ENCODE measurements at places on chromosomes 16 and 17. TPM values are rescaled to one million over a fixed set of nuclear protein-coding genes. Genes with fewer than 3 reads are reported as not detected.

Gene KRTAP1-1
- total RNA-seq, result not detected

- no peak for DNase-seq
Observed at GRCh38 chr17:82662711-82663261, 14.5 kb upstream of the WDR45B start.

GRCh38 chr17:57441270-57441600 lies 184.9 kb downstream of the MSI2 start:
- DNase-seq, result no peak

DNA sequence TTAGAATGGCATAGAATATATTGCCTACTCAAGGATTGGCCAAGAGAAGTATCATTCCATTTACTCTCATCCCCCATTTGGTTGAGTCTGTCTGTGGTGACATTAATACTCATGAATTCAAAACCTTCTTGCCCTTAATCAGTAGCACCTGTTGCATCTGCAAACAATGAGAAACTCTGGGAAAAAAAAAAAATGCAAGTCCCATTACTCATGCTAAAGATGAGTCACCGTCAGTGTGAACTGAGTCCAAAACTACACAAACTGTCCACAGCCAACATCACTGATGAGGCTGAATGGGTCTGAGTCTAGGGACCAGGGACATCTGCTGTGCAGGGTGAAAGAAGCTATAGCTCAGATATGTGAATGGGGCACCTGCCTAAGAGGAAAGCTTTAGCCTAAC lies 96.9 kb upstream of the ADAMTS18 start:
- DNase-seq, result no peak

- DNase-seq, result no peak
Observed at GRCh38 chr17:47620503-47621245, 29.0 kb upstream of the KPNB1 start.

Data from activated CD4-positive, alpha-beta memory T cell treated with anti-CD3 and anti-CD28 coated beads, Interleukin-2, amount 10 ng/mL, durations not matched to agents 7 days and 5 days (primary cell).